ENCODE measurements at places on chromosomes 2 and 18.
A peak's percentile ranks its signal among the peaks of the same experiment; 100 is the strongest.

DNA sequence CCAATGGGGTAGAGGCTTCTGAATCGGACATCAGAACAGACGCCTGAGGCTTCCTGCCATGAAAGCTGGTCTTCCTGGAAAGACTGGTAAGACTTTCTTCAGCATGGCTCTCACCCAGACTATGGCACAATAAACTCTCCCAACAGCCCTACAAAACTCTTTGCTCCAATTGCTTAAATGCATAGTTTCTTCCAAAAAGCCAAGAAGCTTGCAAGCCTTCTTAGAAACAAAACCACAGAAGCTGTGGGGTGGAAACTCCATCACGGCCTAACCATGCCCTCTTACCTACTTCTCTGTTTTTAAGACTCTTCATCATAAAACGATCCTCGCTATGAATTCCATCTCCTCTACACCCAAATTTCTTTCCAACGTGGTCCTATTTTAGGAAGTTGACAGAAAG is 48.2 kb downstream of the PAX8 start:
- DNase-seq, result no peak

DNA sequence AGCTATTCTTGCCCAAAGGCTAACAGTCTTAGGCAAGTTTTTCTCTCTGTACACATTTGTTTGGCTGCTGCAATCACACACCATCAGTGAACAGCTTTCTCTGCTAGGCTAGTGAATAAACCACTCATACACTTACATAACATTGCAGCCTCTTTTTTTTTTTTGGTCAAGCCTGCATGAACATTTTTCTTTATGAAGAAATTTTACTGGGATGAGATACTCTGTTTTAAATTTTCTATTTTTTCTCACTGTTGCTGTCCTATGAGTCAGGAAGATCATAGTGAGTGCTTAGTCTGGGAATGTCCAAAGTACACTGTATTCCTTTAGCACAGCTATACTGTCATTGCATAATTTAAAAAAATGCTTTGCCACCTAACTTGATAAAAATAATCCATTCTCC is 58.5 kb downstream of the ROCK1 start:
- DNase-seq, result no peak

GRCh38 chr18:778194-778927 is 33.7 kb downstream of the YES1 start:
- no peak for DNase-seq

DNA sequence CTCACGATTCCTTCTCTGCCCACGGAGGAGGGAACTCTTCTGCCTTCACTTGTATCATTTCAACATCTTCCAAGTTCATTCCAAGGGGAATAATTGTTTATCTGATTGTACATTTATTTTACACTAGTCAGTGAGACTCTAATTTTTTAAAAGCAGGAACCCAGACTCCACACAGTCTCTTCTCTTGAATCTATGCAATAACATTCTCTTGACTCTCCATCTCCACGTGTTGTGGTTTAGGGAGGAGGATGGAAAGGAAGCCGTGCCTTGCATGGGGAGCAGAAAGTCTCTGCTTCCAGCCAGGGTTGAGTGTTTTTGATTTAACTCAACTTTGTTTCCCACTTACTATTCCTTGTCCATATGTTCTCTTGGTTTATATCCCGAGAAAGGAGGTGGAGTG is 131.1 kb upstream of the RIOK3 start:
- no peak for DNase-seq

DNA sequence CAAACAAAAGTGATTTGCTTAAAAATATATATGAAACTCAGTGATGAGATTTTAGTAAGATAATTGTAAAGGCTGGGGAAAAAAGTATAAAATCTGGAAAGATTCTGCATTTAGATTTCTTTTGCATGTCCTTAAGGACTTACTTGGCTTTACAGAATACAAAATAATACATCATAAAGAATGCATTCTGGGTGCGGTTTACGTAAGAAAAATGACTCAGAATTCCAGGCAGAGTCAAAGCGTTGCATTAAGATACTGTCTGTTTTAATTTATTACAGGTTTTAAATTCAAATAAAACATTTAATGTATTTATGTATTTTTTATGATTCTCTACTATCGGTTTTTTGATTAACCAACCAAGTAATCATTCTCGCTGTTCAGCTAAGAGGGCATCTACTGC is 178.0 kb downstream of the SH3BP4 start:
- DNase-seq, result no peak

GRCh38 chr2:72097276-72097675 is 50.4 kb downstream of the CYP26B1 start:
- no peak for DNase-seq

DNA sequence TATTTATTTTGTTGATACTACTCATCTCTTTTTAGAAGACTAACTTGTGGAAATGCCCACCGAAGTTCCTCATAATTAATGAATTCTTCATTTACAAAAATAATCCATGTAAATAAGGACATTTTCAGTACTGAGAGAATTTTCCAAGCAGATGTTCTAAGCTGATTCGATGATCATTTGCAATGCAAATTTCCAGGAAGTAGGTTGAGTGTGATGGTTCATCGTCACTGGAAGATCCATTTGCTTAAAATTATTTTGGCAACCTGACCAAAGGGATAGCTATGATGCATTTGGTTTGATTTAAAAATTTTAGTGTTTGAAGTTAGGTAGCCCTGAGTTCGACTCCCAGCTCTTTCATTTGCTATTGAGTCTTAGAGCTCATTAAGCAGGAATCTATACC is 257.3 kb upstream of the RASGRP3 start:
- DNase-seq, result no peak

GRCh38 chr2:138516030-138516704 is 14.6 kb downstream of the SPOPL start:
- DNase-seq, result no peak

DNA sequence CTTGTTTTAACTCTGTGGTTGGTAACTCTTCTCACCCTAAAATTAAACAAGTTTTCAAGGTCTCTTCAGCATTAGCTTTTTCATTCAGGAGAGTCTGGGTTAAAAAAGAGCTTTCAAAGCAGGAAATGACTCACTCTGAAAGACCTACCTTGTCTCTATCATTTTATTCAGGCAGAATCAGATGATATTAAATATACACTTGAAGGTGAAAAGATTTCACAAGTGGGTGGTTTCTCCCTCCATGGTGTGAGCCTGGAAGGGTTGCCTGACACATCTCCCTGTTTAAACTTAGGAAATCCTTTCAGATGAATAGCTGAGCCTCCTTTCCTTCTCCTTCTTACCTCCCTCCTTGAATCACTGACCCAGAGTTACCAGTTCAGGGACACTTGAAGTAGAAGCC is 1402.0 kb upstream of the PIK3C3 start:
- no peak for DNase-seq

GRCh38 chr2:138620431-138620830 is 118.9 kb downstream of the SPOPL start:
- no peak for DNase-seq

DNA sequence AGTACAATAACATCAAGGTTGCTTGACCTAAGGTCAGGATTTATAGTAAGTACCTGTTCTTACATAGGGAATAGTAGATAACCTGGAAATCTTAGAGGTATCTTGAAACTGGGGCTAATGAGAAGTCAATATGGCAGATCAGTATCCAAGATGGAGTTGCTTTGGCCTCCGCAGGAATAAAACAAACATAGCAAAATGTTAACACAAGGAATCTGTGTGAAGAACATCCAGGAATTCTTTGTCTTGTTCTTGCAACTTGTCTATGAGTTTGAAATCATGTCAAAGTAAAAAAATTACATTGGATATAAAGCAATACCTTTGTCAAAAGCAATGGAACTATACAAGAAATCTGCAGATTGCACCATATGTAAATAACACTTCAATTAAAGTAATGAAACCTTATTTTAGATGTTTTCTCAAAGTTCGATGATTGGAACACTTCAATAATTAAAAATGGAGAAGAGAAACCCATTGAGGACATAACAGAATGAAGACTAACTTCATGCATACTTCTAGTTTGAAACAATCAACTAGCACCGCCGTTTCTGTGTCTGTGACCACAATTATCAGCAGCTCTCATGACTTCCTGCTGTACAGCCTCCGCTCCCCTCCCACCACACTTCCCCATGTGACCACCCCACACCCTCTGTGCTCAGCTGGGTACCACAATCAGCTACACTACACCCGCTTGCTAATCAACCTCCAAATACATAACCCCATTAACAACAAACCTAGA is 27.6 kb downstream of the C2orf76 start:
- no peak for DNase-seq

- DNase-seq, result no peak
Measured at GRCh38 chr2:20650393-20650876, 463 bp downstream of the HS1BP3 start.

GRCh38 chr2:30450025-30450424 is 3.0 kb downstream of the LCLAT1 start:
- no peak for DNase-seq

- DNase-seq, result no peak
Measured at GRCh38 chr2:70241340-70241739, 7.1 kb downstream of the TIA1 start.

DNA sequence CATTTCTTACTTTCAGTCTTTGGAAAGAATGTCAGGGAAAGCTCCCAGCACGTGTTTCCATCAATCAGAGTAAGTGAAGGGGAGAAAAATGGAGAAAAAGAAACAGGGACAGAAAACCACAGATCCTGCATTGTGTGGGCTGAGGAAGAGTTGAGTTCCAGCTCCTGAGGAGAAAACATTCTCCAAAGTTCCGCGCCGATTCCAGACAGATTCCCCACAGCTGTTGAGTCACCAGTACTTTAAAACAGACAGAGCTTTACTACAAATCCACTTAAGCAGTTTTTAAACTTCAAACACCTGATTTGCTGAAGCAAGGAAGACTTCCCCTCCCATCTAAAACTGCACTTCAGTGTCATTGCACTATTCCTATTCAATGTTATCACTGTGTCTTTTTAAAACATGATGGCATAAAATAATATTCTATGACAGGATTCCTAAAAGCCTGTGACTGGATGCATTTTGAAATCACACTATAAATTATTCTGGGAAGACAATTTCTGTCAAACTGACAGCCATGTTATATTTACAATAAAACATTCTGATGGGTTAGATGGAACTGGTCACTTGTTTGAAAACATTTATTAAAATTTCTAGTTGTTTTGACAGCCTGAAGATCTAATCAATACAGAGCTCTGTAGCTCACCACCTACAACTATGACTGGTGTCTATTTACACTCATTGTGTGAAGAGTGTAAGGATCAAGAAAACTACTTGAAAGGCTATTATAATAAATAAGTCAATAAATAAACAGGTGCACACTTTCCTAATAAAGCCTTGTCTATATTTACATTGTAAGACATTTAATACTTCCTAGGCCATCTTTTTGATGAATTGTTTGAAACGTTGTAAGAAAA is 40.9 kb downstream of the TCF4 start:
- peak; percentile 20 for DNase-seq

DNA sequence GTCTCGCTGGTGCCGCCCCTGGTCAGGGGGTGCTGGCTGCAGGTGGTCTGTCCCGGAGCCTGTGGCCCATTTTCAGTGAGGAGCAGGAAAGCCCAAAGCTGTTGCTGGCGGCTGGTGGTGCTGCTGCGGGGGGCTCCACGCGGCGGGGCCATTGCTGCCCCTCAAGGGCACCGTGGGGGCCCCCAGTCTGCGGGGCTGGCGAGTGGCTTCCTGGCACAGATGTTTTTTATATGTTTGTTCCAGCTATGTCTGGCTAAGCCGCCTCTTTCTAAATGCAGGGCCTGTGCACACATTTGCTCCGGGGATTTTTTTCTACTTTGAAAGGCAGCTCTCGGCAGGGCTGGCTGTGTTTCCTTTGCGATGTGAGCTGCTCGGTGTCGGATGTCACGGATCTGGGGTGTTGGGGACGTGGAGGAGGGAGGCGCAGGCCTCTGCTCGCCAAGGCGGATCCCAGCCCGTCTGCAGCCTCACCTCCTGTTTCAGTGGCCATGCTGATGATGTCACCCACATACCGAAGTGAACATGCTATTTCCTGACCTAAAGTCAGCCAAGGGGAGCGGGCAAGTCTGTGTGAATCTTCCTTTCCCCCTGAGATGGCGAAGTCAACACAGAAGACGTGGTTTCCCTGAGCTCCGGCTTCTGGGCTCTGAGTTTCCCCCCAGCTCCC is 112.0 kb upstream of the CTDP1 start:
- DNase-seq, result no peak

GRCh38 chr2:25313711-25314513 is 27.8 kb downstream of the DNMT3A start:
- no peak for DNase-seq

DNA sequence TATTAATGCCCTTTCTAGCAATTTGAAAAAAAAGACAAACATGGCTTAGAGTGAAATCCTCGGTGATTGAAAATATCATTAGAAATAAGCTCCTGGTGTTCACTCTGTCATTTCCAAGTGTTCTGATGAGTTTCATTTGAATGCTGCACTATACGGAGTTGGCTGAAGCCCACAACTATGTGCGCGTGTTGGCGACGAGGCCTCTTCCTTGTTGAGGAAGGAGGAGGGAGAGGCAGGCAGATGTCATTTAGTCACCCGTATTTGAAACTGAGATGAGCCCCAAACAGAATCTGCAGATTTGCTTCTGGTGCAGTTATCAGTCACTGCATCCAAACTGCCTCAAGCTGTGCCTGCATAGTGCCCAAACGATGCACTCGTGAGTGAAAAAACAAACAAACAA is 23.5 kb upstream of the SKOR2 start:
- DNase-seq, result no peak

DNA sequence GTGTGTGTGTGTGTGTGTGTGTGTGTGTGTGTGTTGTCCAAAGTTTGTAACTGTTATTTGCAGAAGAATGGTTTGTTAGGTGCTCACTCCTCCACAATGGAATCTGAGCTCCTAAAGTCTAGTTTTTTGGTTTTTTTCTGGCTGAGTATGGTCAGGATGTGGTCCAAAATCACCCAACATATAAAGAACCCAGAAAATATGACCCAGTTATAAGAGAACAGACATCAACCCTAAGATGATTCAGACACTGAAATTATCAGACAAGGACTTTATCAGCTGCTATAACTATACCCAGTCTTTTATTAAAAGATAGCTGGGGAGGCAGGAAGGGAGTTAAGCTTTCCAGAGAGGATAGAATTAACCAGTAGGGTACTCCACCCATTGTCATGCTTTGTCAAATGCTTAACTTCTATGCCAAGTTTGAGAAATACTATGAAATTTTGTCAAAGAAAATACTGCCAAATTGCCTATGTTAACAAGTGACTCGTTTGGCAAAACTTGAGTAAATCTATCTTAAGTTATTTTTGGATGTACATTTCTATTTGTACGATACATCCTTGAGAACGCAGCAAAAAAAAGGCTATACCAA is 57.5 kb downstream of the TANK start:
- no peak for DNase-seq

DNA sequence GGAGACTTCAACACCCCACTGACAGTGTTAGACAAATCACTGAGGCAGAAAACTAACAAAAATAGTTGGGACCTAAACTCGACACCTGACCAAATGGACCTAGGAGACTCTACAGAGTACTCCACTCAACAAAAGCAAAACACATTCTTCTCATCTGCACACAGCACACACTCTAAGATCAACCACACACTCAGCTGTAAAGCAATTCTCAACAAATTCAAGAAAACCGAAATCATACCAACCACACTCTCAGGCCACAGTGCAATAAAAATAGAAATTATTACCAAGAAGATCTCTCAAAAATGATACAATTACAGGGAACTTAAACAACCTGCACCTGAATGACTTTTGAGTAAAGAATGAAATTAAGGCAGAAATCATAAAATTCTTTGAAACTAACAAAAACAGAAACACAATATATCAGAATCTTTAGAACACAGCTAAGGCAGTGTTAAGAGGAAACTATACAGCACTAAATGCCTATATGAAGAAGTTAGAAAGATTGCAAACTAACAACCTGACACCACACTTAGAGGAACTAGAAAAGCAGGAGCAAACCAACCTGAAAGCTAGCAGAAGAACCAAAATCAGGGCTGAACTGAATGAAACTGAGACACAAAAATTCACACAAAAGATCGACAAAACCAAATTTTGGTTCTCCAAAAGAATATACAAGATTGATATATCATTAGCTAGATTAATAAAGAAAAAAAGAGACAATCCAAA is 46.3 kb downstream of the RTTN start:
- DNase-seq, result no peak
